ENCODE measurements at places on chromosomes 7 and 10.

GRCh38 chr7:121433775-121434174 lies 37.7 kb upstream of the FAM3C start:
- no peaks in the 10 kb centered on the region for H3K27me3 ChIP-seq
- peaks cover 12% of the 10 kb centered on the region for H3K4me1 ChIP-seq
- no peak overlapping the region for H3K4me3 ChIP-seq
- DNase-seq: no peak
- no peak overlapping the region for H3K27ac ChIP-seq

- peaks cover 2% of the 10 kb centered on the region for H3K27me3 ChIP-seq
- H3K27ac ChIP-seq: no peak overlapping the region
- no peak overlapping the region for H3K4me3 ChIP-seq
- H3K36me3 ChIP-seq: no peaks in the 10 kb centered on the region
Measured at GRCh38 chr7:80410081-80410480, 101.8 kb downstream of the GNAT3 start.

DNA sequence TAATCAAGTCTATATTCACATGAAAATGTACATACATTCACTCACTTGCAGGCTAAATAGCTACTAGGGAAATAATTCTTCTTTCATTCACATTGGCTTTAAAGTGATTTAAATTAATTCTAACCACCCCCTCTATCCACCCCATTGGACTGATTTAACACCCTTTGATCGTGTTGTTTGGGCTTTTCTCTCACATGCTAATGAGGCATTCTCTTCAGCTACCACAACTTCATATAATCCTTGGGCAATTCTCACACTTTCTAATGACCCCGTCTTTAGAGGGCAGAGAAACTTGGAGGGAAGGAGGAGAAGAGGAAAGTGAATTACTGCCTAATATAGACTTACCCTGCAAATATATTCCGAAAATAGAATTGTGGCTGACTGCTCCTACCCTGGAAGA lies 24.6 kb downstream of the GRM3 start:
- H3K4me1 ChIP-seq: no peaks in the 10 kb centered on the region
- H3K4me3 ChIP-seq: no peak overlapping the region
- no peak for DNase-seq
- no peak overlapping the region for H3K27ac ChIP-seq
- H3K27me3 ChIP-seq: no peaks in the 10 kb centered on the region
- H3K36me3 ChIP-seq: no peaks in the 10 kb centered on the region

- peak overlapping the region; percentile 92 for H3K27ac ChIP-seq
- DNase-seq: no peak
- peak overlapping the region; percentile 94 for H3K4me3 ChIP-seq
- H3K27me3 ChIP-seq: peaks cover 3% of the 10 kb centered on the region
- H3K36me3 ChIP-seq: peaks cover 19% of the 10 kb centered on the region
Measured at GRCh38 chr10:87861566-87861952, 1.8 kb downstream of the KLLN start.

DNA sequence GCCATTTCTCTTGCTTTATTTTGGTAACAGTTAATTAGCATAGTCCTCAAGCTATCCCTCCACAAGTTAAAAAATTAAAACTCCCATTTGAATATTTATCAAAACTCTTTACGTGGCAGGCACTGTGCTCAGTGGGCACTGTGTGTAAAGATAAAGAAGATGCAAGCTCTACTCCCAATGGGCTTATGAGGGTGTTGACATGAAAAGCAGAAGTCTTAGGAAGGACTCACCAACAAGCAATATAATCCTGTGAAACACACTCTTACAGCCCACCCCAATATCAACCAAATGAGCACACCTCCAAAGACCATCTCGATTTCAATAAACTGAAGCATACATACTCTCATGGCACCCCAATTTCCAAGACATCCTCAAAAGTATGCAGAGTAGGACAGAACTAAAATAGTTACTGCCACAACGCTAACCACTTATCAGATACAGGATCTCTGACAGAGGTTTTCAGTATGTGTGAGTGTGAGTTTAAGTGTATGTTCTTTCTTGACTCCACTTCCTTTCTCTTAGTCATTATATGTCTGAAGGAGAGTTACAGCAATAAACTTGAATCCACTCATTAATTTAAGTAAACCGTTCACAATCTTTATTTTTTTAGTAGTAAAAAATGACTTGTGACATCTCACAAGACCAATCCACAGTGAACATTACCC lies 120.0 kb downstream of the PDE1C start:
- H3K4me3 ChIP-seq: no peak overlapping the region
- H3K27me3 ChIP-seq: no peaks in the 10 kb centered on the region
- no peak for DNase-seq
- no peak overlapping the region for H3K27ac ChIP-seq
- no peaks in the 10 kb centered on the region for H3K36me3 ChIP-seq
- peaks cover 2% of the 10 kb centered on the region for H3K4me1 ChIP-seq

DNA sequence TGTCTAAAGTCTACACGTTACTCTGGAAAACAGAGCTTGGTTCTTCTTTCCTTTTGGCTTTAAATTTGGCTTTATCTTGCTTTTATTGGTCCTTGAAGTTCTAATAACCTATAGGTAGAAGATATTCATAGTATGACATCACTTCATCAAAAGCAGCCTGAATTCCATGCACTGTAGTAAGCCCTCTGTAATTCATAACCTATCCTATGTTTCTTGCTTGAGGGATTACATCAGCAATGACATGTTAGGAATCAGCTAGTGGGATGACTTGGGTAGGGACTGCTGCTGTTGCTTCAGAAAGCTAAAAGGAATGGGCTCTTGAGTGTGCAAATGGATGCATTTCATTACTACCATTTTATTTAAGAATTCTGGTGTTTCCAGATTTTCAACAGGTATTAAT lies 184.9 kb downstream of the PTEN start:
- H3K4me3 ChIP-seq: no peak overlapping the region
- H3K36me3 ChIP-seq: peaks cover 2% of the 10 kb centered on the region
- no peak for DNase-seq
- peaks cover 16% of the 10 kb centered on the region for H3K27me3 ChIP-seq

GRCh38 chr10:133324198-133324792 lies 12.4 kb downstream of the CALY start:
- no peaks in the 10 kb centered on the region for H3K36me3 ChIP-seq
- H3K4me1 ChIP-seq: peaks cover 1% of the 10 kb centered on the region
- H3K27ac ChIP-seq: no peak overlapping the region
- H3K4me3 ChIP-seq: no peak overlapping the region
- H3K27me3 ChIP-seq: peaks cover 38% of the 10 kb centered on the region

DNA sequence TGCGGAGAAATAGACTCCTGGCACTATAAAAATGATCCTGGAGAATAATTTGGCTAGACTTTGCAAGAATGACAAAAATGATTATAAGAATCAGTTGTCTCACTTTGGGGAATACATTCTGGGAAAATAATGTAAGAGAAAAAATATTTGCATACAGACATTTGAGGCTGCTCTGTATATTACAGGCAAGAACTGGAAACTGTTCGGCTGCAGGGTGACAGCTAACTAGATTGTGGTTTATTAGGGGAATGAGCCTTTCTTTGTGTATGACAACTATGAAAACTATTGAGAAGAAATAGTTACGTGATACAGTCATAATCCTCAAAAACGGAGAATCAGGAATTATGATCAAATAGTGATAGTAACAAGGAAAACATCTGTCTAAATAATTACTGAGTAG lies 8.6 kb downstream of the TRIM56 start:
- H3K4me1 ChIP-seq: peaks cover 4% of the 10 kb centered on the region
- no peak overlapping the region for H3K27ac ChIP-seq
- no peaks in the 10 kb centered on the region for H3K27me3 ChIP-seq
- peaks cover 27% of the 10 kb centered on the region for H3K36me3 ChIP-seq

DNA sequence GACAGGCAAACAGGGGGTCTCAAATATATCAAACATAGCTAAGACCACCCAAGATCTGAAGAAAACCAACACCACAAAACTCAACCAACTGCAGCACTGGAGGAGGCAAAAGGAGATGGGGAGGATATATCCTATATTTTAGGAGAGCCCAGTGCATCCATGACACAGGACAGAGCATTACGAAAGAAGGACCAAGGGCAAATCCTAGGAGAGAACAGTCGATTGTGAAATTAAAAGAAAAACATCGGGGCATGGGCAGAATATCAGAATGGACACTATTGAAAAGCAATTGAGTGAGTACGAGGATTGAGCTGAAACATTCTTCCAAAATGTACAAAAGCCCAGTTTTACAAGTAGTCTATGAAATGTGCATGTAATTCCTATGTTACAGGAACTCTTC lies 48.5 kb upstream of the DRGX start:
- no peak overlapping the region for H3K4me3 ChIP-seq
- peaks cover 5% of the 10 kb centered on the region for H3K36me3 ChIP-seq
- H3K4me1 ChIP-seq: peaks cover 19% of the 10 kb centered on the region
- no peak for DNase-seq

DNA sequence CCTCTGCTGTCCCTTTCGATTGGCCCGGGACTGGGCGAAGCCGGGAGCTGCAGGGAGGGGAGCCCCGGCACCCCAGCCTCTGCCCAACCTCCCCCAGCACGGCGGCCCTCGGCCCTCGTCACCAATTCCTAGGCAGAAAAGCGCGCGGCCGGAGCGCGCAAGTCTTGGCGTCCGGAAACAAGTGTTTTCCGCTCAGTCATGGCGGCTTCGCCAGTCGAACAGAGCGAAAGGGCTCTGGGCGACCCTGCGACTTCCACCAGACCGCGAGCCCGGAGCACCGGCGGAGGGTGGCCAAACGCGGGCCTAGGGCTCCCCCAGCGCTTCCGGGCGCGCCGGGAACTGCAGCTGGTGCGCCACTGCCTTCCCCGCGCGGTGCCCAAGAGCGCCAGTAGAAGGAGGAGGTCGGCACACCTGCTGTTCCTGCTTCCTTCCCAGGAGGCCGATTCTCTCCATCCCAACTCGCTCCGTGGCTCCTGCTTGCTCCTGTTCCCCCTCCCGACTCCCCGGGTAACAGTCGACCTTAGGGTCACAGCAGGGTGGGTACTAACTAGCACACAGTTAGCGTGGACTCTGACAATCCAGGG lies 729.9 kb downstream of the ZWINT start:
- no peaks in the 10 kb centered on the region for H3K36me3 ChIP-seq
- peaks cover 15% of the 10 kb centered on the region for H3K27me3 ChIP-seq
- peak overlapping the region; percentile 73 for H3K4me3 ChIP-seq
- DNase-seq: peak; percentile 14

DNA sequence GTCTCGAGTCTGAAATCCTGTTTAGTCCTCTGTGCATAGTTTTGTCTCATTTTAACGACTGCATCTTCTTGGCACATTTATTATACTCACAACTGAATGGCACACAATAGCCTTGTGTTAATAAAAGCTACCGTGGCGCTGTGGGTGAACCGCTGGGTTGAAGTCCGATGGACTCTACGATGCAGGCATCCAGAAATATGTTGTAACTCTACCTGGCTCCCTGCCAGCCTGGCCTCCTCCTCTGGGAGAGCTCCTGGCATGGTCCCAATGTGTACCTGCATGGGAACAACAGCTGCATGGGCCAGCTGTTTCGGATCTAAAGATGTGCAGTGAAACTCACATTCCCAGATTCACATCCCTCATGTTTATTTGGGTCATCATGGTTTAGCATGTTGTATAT lies 3.7 kb upstream of the DPYSL4 start:
- H3K4me1 ChIP-seq: no peaks in the 10 kb centered on the region
- H3K27ac ChIP-seq: no peak overlapping the region
- no peak overlapping the region for H3K4me3 ChIP-seq
- no peak for DNase-seq

DNA sequence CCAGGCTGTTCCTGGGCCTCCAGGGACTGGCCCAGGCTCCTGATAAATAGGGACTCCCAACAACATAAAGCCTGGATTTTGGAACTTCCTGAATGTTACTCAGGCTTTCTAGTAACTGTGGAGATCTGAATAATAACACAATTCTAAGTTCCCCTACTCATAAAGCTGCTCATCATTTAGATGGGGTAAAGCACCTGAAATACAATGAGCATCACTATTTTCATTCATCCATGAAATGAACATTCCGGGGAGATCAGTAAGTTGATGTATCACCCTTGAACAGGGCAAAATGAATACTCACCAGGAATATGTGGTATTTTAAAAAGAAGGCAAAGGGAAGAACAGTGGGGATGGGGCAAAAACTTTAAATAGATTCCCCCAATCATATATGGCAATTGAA lies 48.3 kb upstream of the ATRNL1 start:
- no peak for DNase-seq
- no peaks in the 10 kb centered on the region for H3K4me1 ChIP-seq
- peaks cover 6% of the 10 kb centered on the region for H3K27me3 ChIP-seq
- no peak overlapping the region for H3K4me3 ChIP-seq

DNA sequence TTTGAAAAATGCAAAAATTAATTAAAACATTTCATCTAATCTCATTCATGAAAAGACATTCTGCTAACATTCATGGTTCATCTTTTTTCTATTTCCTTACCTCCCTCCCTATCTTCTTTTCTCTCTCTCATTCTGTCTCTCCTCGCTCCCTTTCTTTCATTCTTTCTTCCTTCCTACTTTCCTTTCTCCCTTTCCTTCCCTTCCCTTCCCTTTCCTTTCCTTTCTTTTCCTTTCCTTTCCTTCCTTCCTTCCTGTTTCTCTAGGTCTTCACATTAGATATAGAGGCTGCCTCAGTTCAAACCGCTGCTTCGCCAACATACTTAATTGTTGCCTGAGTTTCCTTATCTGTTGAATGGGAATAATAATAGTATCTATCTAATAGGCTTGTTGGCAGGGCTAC lies 21.9 kb downstream of the SFRP4 start:
- no peak overlapping the region for H3K27ac ChIP-seq
- H3K4me3 ChIP-seq: no peak overlapping the region
- H3K27me3 ChIP-seq: no peaks in the 10 kb centered on the region

DNA sequence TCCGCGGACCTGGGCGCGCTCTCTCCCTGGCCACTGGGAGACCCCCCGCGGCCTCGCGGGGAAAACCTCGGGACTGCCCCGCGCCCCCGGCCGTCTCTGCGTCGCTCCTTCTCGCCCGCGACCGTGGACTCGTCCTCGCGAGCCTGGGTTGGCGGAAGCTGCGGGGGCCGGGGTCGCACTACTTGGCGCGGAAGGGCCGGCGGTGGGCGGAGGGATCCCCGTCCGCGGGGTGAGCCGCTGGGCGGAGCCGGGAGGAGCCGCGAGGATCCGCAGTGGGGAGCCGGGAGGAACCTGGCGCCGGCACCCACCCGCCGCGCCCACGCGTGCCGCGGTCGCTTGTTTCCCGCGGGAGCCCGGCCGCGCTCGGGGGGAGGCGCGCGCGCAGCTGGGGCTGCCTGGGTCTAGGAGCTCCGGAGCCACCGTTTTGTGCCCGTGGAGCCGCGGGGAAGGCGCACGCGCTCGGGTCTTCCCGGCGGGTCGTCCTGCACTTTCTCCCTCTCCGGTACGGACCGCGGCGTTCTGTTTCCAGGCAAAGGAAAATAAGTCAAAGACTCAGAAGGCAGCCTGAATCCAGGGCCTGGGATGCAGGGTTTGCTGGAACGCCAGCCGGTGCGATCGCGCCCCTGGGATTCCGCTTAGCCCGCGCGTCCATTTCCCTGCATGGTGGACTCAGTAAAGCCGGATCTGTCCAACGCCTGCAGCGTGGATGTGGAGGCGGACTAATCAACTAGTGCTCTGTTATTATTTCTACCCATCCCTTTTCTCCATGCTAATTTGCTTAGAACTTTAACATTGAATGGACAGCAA lies 28.7 kb upstream of the KMT2C start:
- no peaks in the 10 kb centered on the region for H3K27me3 ChIP-seq
- peaks cover 8% of the 10 kb centered on the region for H3K4me1 ChIP-seq
- H3K27ac ChIP-seq: peak overlapping the region; percentile 85

GRCh38 chr10:74500816-74501215 lies 325.6 kb upstream of the KAT6B start:
- DNase-seq: no peak
- peaks cover 18% of the 10 kb centered on the region for H3K4me1 ChIP-seq
- H3K36me3 ChIP-seq: peaks cover 35% of the 10 kb centered on the region
- no peak overlapping the region for H3K4me3 ChIP-seq

All from T-helper 2 cell treated with Interferon-gamma antibody and Interleukin-4, amounts not matched to agents 5 μg/mL and 100 μg/mL, for 36 hours (primary cell).